ENCODE measurements at places on chromosomes 6 and 20.

DNA sequence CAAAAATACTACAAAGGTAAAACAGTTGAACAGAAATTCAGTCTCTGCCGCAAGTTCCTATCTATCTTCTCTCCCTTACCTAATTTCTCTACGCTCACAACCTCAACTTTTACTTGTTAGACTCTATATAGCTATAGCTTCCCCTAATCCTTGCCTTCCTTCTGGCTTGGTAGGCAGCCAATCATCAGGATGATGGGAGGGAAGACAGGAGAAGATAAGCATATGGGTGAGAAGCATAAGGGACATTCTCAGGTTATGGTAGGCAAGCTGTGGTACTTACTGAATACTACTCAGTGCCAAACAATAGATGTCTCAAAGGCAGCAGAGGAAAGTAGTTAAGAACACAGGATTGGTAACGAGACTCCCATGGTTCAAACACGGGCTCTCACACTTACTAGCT is 7.8 kb downstream of the CCNC start:
- DNase-seq, result no peak

GRCh38 chr6:170280689-170281045 is 10.2 kb downstream of the DLL1 start:
- no peak for DNase-seq

- DNase-seq, result no peak
These were observed at the start of gene KCNK15 for GRCh38 chr20:44745598-44746366. Gene KCNK15 (plus strand): TSS chr20:44745865. CDS start chr20:44745911, 46 bp downstream.

GRCh38 chr6:168967281-168967925 is 286.2 kb downstream of the THBS2 start:
- no peak for DNase-seq

DNA sequence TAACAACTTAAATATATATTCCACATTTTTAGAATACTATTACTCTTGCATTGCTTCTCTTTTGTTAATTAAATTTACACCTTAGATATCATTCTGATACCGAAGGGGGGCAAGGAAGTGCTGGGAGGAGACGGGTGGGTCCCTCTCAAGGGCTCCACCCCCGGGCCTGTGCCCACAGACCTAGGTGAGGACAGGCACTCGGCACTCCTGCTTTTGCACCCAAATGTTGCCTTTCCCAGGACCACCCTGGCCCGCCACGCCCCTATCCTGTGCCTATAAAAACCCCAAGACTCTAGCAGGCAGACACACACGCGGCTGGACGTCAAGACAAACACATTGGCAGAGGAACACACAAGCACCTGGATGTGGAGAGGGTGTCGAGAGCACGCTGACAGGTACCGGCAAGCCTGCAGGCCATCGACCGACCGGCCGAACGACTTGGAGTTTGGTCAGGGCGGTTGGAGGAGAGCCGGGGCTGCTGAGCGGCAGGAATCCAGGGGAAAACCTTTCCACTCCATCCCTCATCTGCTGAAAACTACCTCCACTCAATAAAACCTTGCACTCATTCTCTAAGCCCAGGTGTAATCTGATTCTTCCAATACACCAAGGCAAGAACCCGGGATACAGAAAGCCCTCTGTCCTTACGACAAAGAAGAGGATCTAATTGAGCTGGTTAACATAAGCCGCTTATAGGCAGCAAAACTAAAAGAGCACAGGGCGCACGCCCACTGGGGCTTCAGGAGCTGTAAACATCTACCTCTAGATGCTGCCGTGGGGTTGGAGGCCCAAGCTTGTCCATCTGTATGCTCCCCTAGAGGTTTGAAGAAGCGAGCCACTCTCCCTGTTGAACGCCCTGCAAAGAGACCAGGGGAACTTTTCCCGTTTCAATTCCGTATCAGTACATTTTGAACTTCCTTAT is 197.4 kb upstream of the PRSS16 start:
- no peak for DNase-seq

DNA sequence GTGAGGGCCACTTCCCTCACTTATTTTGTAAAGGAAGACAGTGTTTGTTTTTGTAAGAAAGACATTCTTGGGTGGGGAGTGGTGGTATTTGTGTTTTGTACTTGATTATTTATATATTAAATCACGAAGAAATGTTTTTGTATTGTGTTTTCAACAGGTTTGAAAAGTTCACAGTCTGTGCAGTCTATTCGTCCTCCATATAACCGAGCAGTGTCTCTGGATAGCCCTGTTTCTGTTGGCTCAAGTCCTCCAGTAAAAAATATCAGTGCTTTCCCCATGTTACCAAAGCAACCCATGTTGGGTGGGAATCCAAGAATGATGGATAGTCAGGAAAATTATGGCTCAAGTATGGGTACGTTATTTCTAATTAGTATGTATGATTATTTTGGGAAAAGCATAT is 137.2 kb downstream of the NCOA3 start:
- DNase-seq, result no peak

- no peak for DNase-seq
These were observed 522.0 kb upstream of the GJE1 start for GRCh38 chr6:141610741-141611140.

DNA sequence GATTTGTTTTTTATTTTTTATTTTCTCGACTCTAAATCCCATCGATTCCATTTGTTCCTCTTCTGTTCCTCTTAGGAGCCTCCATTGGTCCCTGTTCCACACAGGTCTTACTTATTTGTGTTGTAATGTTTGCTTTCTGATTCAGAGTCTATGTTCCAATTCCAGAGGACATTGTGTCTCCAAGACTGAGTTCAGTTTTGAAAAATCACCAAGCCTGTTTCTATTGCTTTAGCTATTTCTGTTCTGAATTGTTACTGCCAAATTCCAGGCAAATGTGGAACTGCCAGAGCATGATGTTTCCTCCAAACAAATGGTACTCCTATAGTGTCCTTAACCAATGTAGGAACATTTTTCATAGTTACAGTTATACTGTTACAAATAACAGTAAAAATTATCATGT is 270.9 kb upstream of the SPTLC3 start:
- DNase-seq, result no peak

DNA sequence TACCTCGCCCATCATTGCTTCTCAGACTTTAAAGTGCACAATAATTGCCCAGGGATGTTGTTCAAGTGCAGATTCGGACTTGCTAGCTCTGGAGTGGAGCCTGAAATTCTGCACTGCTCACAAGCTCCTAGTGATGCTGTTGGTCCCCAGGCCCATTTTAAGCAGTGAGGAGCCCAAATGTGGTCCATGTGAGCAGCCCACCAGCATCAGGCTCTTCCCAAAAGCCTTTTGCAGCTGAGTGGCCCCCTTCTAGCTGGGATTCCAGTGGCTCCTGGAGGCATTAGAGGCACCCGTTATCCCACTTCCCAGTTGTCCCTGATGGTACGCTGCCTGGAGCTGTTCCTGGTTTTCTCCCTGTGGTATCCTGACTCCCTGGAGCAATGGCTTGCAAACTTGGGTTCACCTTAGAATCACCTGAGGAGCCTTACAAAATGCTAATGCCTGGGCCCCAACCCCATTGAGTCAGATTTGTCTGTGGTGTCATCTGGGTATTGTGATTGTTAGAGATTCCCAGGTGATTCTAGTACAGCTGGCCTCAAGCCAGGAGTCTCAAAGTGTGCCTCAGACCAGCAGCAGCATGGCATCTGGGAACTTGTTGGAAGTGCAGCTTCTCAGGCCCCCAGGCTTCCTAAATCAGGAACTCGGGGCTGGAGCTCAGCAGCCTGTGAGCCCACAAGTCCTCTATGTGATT is 186.9 kb upstream of the SLC24A3 start:
- no peak for DNase-seq

DNA sequence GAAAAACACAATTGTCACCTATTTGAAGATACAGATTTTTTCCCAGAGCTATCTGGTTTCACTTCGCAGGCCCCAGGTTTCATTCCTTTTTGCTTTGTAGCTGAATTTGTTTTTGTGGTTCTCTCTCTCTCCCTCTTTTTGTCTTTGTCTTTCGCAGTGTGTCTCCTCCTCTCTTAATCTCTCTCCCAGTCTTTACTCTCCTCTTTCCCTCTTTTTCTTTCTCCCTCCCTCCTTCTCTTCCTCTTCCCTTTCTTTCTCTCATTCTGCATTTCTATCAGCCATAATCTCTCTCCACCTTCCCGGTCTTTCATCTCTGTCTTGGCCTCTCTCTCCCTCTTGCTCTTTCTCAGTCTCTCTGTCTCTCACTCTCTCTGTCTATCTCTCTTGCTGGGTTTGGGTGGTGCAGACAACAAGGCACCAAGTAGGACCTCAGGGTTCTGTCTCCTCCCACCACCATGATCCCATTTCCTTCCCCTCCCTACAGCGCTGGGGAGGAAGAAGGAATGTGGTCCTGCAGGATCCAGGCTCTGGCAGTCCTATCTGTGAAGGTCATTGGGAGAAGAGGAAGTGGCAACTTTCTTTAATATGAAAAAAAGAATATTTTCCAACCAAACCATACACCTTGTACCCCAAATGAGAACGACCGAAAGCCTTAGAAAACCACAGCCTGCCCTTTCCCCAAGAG is 63.2 kb downstream of the BANF2 start:
- no peak for DNase-seq

DNA sequence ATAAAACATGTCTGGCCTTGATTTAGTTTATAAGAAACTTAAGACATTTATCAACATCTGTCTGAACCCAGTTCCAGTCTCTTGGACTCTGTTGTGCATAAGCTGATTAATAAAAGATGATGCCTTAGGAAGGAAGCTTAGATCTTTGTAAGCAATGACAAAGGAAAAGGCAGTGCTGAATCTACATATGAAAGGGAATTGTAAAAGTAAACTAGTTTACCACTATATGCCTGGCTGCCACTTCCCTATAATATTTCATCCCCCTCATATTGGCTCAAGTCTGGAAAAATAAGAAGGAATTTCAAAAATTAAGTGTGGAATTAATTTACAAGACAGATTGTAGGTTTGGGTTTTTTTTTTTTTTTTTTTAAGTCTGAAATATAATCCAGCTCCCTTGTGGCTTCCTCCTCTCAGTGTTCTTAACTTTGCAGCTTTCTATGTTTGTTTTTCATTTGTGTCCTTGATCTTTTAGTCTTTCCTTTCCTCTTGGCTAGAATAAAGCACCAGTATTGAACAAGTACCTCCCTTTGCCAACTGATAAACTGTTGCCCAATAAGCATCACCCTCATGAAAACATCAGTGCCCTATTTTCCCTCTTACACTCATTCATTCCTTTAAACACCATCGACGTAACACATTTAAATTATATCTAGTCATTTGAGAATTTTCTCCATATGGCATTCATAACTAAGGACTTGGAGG is 146.7 kb upstream of the TBX18 start:
- DNase-seq, result no peak
